Urothelium cell line (cell line): ENCODE measurements at places on chromosomes 3 and 15.
A peak's percentile ranks its signal among the peaks of the same experiment; 100 is the strongest.

GRCh38 chr15:50166216-50166615 is 15.8 kb upstream of the SLC27A2 start:
- DNase-seq: no peak

GRCh38 chr3:27642796-27643195 is 79.3 kb downstream of the EOMES start:
- no peak for DNase-seq

GRCh38 chr3:79928687-79929408 is 161.1 kb upstream of the ROBO1 start:
- DNase-seq: no peak

DNA sequence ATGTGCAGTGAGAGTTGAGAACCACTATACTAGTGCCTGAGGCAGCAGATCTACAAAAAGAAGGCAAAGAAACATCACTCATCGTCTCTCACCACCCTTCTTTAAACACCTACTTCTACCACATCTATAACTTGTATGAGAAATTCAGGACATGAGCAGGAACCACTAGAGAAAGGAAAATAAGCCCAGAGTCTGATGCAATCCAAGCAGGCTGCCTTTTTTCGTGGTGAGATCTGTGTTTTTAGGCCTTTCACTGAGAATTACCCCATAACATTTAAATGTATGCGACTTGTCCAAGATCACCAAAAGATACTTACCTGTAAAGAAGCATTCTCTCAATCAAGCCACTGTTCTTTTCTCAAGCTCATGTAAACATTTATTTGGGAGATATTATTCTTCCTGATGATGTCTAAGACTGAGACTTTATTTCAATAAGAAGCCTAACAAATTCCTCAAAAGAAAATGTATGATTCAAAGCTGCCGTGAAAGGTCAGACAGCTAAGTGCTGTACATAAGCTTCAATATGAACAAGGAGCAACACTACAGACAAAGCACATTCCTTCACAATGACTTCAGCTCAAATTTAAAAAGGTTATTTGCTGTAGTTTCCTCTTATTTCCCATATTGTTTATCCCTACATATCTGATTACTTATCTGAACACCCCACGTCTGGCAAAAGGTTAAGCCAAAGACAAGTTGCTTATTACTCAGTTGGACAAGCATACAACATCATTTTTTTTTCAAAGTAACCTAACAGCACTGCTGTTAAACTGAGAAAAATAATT is 16.5 kb downstream of the SPICE1 start:
- DNase-seq: no peak

GRCh38 chr3:31833391-31834190 is 147.5 kb downstream of the OSBPL10 start:
- DNase-seq: no peak

GRCh38 chr3:61648481-61648880 is 87.1 kb downstream of the PTPRG start:
- no peak for DNase-seq

DNA sequence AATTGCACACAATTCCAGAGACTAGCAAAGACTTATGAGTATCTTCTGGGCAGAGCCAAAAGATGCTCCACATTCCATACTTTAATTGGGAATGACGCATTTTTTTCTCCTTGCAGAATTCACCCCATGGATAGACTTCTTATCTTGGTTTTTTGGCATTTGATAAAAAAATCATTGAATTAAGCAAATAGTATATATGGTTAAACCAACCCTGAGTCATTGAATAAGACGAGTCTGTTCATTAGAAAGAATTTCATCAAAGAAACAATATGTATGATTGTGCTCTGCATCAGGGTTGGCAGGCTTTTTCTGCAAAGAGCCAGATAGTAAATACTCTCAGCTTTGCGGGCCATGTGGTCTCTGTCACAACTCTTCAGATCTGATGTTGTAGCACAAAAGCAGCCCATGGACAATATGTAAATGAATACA is 9.2 kb upstream of the PDZRN3 start:
- DNase-seq: no peak

- no peak for DNase-seq
Measured at GRCh38 chr15:63881431-63881830, 47.7 kb upstream of the HERC1 start.

DNA sequence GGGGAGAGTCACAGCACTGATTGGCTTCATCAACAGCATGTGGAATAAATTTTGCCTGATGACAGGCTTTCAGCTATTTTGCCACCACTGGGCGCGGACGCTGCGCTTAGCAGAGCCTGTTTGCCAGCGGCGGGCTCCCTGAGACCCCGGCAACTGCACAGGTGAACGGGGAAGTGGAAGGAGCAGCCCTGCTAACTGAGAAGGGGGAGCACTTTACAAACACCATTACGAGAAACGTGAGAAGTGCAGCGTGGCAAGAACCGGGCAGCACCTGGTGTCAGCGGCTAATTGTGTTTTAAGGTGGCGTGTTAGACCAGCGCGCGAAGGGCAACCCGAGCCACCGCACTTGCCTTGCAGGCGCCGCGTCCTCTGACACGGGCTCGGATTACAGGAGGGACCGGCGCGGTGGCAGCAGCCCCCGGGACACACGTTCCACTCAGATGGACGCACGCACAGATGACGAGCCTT is 307.8 kb upstream of the ARRDC4 start:
- DNase-seq: peak; percentile 36

GRCh38 chr3:194134231-194134756 is 1.7 kb upstream of the HES1 start:
- DNase-seq: peak; percentile 61

GRCh38 chr3:160667452-160667851 is 9.5 kb upstream of the ARL14 start:
- DNase-seq: peak; percentile 54

DNA sequence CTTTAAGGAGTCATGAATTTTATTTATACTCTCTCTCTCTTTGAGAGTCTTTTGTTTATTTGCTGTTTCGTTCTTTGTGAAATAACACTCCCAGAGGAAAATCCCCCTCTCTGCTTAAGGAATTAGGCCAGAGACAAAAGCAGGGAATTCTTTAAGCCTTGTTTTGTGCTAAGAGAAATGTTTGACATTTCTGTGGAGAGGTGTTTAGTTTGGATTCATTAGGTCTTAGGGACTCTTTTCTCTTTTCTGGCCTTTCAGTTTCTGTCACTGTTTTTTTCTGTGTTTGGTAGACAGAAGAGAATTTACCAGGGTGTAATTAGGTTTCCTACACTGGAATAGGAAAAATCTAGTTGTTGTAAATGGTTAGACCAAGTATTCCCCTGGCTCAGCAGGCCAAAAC is 241.8 kb upstream of the NR2F2 start:
- DNase-seq: no peak

GRCh38 chr3:58696093-58696492 is 29.5 kb upstream of the FAM3D start:
- no peak for DNase-seq

DNA sequence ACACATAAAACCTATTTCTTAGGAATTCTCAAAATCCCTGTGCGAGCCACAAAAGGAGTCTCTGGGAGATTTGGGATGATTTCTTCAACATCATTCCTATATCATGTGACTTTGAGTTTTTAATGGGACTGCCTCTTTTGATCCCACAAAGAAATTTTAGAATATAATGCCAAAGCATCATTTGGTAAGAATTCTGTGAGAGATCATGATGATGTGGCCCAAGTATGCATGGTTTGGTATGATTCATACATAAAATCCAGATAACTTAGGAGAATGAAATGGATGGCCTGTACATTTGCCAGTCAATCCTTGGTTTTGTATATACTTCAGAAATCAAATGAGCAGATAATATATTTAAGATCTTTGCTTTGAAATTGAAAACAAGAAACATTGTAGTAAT is 61.3 kb downstream of the UBE2E2 start:
- peak; percentile 20 for DNase-seq

GRCh38 chr15:66833803-66834202 is 131.8 kb downstream of the SMAD6 start:
- no peak for DNase-seq

DNA sequence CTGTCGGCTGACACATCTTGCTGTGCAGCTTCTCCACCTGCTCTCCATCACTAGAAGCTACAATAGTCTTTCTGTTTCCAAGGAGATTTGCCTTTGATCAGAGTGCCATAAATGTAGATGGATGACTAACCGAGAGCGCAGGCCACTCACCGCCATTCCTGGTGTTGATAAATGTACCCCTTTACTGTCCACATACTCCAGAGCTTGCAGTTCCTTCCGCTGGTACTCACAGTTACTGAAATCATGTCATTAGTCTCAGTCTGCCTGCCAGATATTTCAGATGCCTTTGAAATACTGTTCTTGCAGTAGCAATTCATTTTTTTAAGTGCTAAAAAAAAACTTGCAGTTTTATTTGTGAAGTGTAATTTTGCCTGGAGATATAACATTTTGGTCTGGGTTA is 72.3 kb downstream of the BLM start:
- no peak for DNase-seq

- no peak for DNase-seq
Measured at GRCh38 chr3:187292631-187293515, 1.3 kb upstream of the MASP1 start.

GRCh38 chr3:25277503-25277902 is 150.6 kb upstream of the RARB start:
- DNase-seq: no peak

DNA sequence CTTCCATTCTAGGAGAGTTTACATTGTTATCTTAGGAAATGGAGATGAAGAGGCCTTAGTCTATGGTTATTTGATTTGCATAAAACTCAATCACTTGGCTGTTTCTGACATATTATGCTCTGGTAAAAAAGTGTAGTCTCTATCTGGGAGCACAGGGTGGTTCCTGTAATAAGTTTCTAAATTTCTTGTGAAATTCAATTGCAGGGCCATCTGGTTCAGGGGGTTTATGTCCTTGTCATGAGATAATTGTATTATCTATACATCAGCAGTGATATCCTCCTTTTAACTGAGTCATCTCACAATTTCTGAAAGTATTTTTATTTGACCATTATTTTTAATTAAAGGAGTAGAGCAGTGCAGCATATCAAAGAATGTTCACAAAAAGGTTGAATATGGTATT is 203.3 kb downstream of the MFSD1 start:
- no peak for DNase-seq

DNA sequence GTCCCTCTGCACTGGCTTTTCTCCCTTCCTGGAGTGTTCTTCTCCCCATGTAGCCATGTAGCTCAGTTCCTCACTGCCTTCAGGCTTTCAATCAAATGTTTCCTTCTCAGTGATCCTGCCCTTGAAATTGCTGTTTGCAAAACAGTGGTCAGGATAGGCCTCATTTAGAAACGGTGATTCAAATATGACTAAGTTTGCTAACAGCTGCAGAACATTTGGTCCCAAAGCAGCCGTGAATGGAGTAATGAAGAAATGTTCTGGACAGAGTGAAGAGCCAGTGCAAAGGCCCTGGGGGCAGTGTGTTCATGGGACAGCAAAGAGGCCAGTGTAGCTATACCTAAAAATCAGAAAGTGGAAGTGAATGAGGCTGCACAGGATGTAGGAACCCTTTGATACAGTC is 223.4 kb downstream of the FEZF2 start:
- no peak for DNase-seq
